ENCODE measurements at places on chromosomes 16 and 17.

DNA sequence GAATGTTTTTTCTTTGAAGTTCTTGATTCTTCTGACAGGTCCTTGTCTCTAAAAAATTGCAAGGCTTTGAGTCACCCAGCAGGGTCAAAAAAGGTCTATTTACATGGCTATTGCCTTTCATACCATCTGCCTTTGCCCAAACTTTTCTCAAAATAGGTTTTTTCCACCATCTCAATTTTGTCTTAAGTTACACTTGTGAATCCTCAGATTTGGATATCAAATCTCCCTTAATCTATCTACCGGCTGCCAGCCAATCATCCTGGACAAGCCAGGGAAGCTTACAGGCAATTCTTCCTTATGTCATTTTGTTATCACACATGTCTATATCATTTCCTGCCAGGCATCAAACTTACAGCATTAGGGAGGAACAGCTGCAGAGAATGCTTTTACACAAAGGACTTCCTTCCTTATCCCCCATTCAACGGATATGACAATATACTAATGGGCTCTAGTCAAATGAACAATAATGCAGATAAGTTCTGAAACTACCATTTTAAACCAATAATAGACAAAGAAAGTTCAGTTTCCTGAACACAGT, 104.1 kb upstream of the CORO6 start:
- DNase-seq, result peak; percentile 50

GRCh38 chr16:9840761-9841665, 341.2 kb downstream of the GRIN2A start:
- DNase-seq, result no peak

DNA sequence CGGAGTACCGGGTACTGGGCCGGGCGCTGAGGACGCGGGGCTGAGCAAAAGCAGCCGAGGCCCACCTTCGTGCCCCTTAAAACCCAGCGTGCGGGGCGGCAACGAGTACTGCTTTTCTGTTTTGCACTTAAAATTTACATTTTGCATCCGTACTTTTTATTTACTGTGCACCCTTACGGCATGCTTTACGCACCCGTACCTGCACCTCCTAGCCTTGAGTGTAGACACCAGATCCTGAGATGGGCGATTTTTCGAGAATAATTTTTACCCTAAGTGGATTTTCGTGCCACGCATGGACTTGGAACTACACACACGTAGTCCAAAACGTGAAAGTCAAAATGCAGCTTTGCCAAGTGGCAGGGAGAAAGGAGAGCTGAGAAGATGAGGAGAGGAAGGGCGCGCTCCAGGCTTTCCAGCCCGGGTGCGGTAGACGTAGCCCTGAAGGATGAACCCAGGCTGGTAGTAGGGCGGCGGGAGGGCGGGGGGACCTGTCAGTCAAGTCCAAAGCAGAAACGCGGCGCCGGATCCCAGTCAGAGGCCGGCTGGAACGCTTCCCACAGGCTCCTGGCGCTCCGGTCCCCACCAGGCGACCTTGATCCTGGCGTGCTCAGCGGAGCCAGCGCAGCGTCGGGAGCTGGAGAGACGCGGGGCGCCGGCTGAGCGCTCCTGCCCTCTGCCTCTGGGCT, 1.2 kb upstream of the CBLN1 start:
- no peak for DNase-seq

DNA sequence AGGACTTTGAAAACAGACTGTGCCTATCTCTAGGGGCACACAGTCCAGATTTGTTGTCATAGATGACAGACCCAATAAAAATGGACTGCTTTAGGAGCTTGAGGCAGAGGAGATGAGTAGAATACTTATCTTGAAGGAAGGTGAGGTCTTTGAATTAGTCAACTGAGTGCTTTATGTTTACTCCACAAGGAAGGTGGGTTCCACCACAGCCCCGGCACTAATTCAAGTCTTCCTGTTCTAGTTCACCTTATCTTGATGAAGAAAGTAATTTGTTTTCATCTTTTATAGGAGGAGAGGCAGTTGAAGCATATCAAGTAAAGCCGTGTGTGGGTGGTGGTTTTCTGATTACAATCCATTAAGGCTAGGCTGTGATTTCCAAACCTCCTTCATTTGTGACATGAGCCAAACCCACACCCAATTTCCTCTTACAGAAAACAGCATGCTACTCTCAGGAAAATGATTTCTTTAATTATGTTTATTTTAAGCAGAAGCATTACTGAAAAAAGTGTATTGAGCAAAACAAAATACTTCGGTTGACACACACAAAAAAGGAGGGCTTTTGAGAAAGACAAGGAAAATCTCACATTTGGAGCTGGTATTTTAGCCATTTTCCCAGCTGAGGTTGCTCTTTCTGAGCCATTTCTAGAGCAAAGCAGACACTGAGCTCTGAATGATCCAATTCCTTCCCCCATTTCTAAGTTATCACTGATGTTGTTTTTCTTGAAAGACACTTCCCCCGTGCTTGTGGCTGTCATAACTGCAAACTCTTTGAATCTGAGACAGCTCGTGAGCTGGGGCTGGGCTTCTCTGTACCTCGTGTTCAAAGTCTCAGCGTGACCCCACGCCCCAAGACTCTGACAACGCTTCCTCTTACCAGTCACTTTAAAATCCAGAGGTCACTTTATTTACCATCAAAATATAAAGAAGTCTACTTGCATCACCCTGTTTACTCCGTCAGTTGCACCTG, 35.4 kb downstream of the CDRT15 start:
- DNase-seq, result peak; percentile 67

DNA sequence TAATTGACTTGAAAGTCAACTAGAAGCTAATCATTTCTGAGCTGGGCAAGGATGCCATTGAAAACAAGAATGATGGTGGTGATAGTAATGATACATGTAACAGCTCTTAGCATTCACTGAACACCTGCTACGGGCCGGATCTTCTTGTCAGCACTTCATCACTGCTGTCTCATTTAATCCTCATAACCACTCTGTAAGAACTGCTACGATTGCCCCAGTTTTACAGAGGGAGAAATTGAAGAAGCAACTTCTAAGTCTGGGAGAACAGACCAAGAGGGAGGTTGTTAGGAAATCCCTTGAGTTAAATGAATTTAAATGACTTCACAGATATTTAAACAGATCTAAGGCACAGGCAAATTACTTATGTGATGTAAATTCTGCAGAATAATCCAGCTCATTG, 7.0 kb upstream of the GAN start:
- no peak for DNase-seq

GRCh38 chr16:81456523-81457325, 12.1 kb downstream of the CMIP start:
- no peak for DNase-seq

GRCh38 chr17:69501591-69502468, 87.3 kb downstream of the MAP2K6 start:
- DNase-seq, result no peak

GRCh38 chr16:6557353-6558023, 775.2 kb upstream of the RBFOX1 start:
- no peak for DNase-seq

GRCh38 chr17:12459736-12460135, 206.0 kb upstream of the MYOCD start:
- DNase-seq, result no peak

- no peak for DNase-seq
Observed at GRCh38 chr17:49980703-49981197, 11.8 kb downstream of the DLX4 start.

- no peak for DNase-seq
Observed at GRCh38 chr17:37769050-37769449, 24.2 kb upstream of the HNF1B start.

- DNase-seq, result no peak
Observed at GRCh38 chr16:53998024-53998810, 288.4 kb downstream of the IRX3 start.

GRCh38 chr16:73268366-73268993, 220.6 kb upstream of the ZFHX3 start:
- DNase-seq, result no peak

- DNase-seq, result no peak
Observed at GRCh38 chr16:73032541-73033270, 15.2 kb downstream of the ZFHX3 start.

- DNase-seq, result no peak
Observed at GRCh38 chr16:25093208-25094061, 18.1 kb upstream of the LCMT1 start.

DNA sequence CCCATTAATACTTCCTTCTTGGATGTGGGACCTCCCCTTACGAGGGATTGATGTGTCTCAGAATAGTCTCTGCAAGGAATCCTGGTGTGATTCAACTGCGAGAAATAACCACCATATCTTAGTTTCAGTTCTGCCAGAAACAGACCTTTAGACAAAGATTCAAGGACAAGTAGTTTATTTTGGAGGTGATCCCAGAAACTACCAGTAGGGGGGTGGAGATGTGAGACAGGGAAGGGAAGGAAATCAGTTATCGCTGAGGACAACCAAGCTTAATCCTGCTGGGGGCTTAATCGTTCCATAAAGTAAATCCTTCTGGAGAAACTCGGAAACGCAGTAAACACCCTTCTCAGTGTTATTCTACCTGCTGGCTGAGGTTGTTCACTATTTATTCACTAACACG, 5.0 kb upstream of the SDR42E1 start:
- DNase-seq, result no peak

- DNase-seq, result no peak
Observed at GRCh38 chr16:67104061-67104460, 5.7 kb upstream of the PHAF1 start.

- DNase-seq, result no peak
Observed at GRCh38 chr17:57416369-57416768, 160.0 kb downstream of the MSI2 start.

DNA sequence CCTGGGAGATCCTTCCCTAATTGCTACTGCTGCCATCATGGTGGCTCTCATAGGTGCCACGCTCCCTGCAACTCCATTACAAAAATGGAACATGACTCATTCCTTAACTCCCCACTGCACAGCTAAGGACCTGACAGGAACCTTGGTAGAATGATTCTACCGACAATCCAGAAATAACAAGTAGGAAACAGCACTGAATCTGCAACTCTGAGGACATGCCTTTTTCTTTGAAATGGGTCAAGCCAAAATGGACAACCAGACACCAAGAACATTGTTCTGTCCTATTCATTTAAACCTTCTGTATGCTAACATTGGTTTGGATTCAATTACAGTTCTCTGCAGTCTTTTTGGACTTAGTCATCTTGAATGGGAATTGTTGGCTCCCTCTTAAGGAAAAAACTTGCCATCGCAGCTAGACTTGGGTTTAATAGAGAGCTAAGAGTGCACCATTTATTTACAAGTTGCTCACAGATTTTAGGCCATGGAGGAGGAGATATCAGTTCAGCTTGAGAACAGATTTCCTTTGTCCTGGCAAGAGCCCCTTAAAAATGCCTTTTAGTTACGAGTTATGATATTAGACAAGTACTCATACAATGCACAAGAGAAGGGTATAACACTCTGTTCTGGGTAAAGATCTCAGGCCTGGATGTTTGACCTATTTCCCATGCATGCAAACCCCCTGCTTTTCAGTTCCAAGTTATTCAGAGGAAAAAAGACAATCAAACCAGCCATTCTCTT, 20.9 kb upstream of the NSRP1 start:
- DNase-seq, result peak; percentile 11

DNA sequence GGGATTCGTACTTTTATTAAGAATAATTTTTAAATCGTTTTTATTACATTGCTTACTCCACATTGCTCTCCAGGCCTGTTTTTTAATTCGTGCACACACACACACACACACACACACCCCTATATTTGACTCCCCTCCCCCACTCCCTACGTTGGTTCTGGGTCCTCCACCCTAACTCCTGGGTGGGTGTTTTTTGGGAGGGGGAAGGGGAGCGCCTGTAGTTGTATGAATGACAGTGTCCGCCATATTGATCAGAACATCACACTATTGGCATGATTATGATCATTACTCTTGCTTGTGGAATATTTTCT, 1.3 kb downstream of the GNAO1 start:
- no peak for DNase-seq

- DNase-seq, result no peak
Observed at GRCh38 chr17:7755095-7755890, 37.7 kb downstream of the DNAH2 start.

DNA sequence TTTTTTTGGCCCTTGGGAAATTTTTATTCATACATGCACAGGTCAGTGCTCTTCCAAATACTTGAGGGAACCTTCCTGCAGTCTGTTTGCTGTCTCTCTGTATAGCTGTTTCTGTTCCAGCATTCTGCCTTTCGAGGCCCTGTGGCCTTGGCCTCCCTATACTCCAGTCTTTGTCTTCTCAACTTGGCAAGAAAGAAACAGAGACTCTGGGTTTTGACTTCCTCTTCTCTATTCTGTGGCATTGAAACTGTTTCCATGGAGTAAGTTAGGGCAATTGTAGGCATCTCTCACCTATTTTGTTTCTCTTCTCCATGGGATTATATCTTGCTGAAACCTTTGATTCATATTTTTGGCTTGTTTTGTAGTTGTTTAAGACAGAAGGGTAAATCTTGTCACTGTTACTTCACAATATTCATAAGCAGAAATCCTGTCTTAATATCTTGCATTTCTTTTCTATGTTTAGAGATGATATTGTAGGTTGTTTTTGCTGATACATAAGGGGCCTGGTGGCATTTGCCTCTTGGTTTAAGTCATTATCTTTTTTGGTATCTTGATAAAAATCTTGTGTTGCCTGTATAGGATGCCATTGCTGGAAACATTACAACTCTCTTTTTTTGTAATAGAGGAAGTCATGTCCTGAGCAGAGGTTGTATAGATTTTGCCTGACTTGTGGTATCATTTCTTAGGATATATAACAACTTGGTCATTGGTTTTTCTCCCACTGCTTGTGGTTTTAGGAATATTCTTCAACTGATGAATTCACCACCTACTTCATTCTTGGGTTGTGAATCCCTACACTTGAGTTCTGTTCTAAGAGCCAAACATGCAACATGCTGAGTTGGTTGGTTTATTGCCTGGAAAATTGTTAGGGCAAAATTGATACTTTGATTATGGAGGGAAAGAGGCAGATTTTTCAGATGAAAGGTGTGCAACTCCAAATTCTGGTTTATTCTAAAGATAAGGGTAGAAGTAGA, 168.6 kb downstream of the FTO start:
- no peak for DNase-seq

GRCh38 chr17:75266316-75267152, 4.5 kb downstream of the MIF4GD start:
- DNase-seq, result no peak

DNA sequence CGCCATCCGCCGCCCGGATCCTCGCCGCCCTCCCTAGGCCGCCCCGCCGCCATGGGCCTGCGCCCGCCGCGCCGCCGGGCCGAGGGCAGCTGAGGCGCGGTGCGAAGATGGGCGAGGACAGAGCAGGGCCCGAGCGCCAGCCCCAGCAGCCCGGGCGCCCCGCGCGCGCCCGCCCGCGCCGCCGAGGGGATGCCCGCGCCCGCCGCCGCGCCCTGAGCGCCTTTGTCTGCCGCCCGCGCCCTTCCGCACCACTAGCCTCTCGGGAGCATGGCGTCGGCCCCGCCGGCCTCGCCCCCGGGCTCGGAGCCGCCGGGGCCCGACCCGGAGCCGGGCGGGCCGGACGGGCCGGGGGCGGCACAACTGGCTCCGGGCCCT, 278 bp downstream of the RAB11FIP3 start:
- no peak for DNase-seq

- no peak for DNase-seq
Observed at GRCh38 chr17:38602956-38603785, 2.6 kb downstream of the SRCIN1 start.

DNA sequence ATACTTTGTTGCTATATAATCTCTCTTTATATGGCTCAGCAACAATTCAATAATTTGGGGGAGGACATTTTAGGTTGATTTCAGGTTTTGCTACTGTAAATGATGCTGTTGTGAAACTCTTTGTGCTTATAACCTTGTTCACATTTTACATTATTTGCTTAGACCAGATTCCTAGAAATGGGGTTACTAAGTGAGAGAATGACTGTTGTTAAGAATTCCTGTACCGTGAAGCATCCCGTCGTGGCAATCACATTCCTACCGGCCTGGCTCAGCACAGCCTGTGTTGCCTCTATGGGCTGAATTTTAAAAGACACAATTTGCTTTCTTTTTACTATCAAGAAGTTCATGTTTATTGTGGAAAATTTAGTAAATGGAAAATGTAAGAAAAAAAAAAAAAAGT, 31.4 kb downstream of the B9D1 start:
- DNase-seq, result no peak

Data from CD4-positive, alpha-beta T cell treated with Interleukin-12 subunit alpha and Interleukin-12 subunit beta, for 1 hour (primary cell).